ENCODE measurements at places on chromosomes 2 and 18. TPM values are rescaled to one million over a fixed set of nuclear protein-coding genes. Genes with fewer than 3 reads are reported as not detected.

DNA sequence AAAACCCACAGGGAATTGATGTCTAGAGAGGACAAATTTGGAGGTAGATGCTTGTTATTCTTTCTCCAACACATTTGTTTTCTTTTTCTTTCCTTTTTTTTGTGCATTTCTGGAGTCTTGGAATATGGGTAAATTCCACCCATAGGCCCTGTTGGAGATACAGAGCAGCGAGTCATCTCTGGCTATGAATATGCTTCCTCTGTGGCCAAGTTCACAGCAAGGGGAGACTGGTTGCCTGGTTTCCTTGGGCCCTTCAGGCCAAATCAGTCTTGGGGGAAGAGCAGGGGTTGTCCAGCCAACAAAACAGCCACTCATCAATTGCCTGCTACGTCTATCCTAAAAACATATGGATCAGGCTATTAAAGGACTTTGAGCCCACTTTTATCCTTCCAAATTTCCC is 27.5 kb downstream of the SP100 start:
- H3K36me3 ChIP-seq = peaks cover 38% of the 10 kb centered on the region
- H3K4me1 ChIP-seq = peaks cover 44% of the 10 kb centered on the region
- no peaks in the 10 kb centered on the region for H3K27me3 ChIP-seq
- DNase-seq = no peak

DNA sequence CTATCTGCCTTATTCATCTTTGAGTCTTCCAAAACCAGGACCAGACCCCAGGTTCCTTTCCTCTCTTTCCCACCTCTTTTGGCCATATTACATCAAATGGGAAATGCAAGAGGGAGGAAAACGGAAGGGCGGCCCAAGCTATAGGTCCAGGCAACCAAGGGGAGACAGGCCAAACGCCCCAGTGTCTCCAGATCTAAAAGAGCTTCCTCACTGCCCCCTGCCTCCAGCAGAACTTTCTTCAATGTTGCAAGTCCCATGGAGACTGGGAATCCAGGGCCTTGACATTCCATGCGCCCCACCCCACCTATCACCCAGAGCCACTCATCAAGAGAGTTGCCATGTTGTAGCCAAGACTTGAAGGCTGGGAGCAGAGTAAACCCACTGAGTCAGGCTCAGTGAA is 15.4 kb downstream of the TNS1 start:
- H3K27ac ChIP-seq = no peak overlapping the region
- peaks cover 12% of the 10 kb centered on the region for H3K4me1 ChIP-seq

DNA sequence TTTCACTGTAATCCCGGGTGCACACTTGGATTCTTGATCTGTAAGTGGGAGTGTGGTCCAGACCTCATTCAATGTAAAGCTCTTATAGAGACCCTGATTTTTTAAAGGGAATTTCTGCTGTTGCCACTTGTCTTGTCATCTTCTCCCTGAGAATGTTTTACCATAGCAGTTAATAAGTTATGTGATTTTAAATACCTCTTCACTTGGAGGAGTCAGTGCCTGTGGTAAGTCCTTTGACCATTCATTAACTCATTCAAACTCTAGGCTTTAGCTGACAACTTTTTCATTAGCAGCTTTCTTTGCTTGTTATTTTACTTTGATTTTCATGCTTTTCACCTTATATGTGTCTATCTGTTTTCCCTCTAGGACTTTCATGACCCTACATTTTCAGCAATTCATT is 51.3 kb downstream of the FMNL2 start:
- no peaks in the 10 kb centered on the region for H3K4me1 ChIP-seq
- DNase-seq = no peak
- no peaks in the 10 kb centered on the region for H3K27me3 ChIP-seq
- no peak overlapping the region for H3K4me3 ChIP-seq
- no peak overlapping the region for H3K27ac ChIP-seq
- no peaks in the 10 kb centered on the region for H3K36me3 ChIP-seq

DNA sequence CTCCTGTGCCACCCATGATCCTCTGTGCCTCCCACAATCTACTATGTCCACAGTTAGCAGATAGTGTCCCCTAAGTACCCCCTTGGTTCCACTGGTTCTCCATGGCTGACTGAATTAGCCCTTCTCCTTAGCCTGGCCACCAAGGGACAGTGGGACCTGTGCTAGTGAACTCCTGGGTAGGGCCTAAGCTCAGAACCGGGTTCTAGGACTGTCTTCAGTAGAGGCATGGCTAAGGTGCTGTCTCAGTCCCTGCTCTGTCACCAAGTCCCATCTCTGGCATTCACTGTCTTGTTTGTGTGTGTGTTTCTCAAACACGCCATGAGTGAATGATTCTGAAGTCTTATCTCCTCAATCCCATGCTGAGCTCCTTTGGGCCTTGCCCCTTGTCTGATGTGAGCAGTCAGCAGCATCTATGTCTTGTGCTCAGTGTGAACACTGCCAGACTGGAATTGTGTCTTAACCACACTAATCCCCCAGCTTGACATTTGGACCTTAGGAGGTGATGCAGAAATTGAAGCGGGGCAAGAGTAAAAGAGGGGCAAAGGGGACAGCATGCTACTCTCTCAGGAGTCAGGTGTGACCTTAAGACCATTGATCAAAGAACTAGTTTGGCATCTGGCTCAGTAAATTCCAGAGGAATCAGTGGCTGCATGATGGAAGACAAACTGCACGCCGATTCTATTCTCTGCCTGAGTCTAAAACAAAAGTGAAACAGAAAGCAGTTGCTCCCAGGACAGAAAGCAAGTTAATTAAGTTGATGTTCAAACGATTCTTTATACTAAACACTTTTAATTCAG is 190.5 kb downstream of the ALPK2 start:
- peak overlapping the region; percentile 56 for H3K4me3 ChIP-seq
- H3K4me1 ChIP-seq = peaks cover 5% of the 10 kb centered on the region
- H3K36me3 ChIP-seq = no peaks in the 10 kb centered on the region
- H3K27ac ChIP-seq = no peak overlapping the region
- H3K27me3 ChIP-seq = no peaks in the 10 kb centered on the region

GRCh38 chr2:151862700-151863099 is 34.5 kb upstream of the ARL5A start:
- no peaks in the 10 kb centered on the region for H3K27me3 ChIP-seq
- no peaks in the 10 kb centered on the region for H3K36me3 ChIP-seq
- no peaks in the 10 kb centered on the region for H3K4me1 ChIP-seq
- H3K27ac ChIP-seq = no peak overlapping the region
- no peak overlapping the region for H3K4me3 ChIP-seq
- no peak for DNase-seq

- no peaks in the 10 kb centered on the region for H3K27me3 ChIP-seq
- no peak overlapping the region for H3K27ac ChIP-seq
- H3K36me3 ChIP-seq = no peaks in the 10 kb centered on the region
- H3K4me3 ChIP-seq = no peak overlapping the region
Measured at GRCh38 chr2:189951791-189952535, 110.6 kb downstream of the MSTN start.

DNA sequence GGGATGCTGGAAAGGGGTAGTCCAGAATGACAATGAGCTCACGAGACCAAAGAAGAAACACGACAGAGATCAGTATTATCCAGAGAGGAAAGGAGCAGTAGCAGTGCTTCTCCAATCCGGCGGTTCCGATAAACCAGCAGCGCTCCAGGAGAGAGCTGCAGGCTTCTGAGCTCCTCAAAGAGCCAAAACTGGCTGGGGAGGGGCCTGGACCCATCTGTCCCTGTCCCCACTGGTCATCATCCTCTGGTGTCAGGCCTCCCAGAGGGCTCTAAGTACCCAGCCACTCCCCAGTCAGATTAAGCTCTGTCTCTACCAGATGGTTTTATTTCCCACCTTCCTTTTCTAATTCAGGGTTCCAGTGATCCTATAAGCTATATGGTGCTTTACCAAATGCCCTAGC is 23.2 kb downstream of the DNAJC27 start:
- H3K36me3 ChIP-seq = peaks cover 14% of the 10 kb centered on the region
- H3K27me3 ChIP-seq = no peaks in the 10 kb centered on the region
- H3K4me3 ChIP-seq = no peak overlapping the region
- DNase-seq = no peak
- H3K4me1 ChIP-seq = no peaks in the 10 kb centered on the region

- H3K27me3 ChIP-seq = no peaks in the 10 kb centered on the region
- no peak overlapping the region for H3K27ac ChIP-seq
- H3K36me3 ChIP-seq = no peaks in the 10 kb centered on the region
- H3K4me3 ChIP-seq = no peak overlapping the region
Measured at GRCh38 chr18:7047336-7047735, 70.3 kb downstream of the LAMA1 start.

GRCh38 chr2:95670686-95671085 is 78.9 kb downstream of the TRIM43 start:
- no peak overlapping the region for H3K27ac ChIP-seq
- H3K36me3 ChIP-seq = no peaks in the 10 kb centered on the region
- no peak overlapping the region for H3K4me3 ChIP-seq
- DNase-seq = no peak
- H3K4me1 ChIP-seq = peaks cover 16% of the 10 kb centered on the region

- no peak overlapping the region for H3K27ac ChIP-seq
- no peak overlapping the region for H3K4me3 ChIP-seq
- no peak for DNase-seq
- H3K4me1 ChIP-seq = peaks cover 3% of the 10 kb centered on the region
- H3K27me3 ChIP-seq = peaks cover 41% of the 10 kb centered on the region
Measured at GRCh38 chr2:60547841-60548240, 5.6 kb downstream of the BCL11A start.

DNA sequence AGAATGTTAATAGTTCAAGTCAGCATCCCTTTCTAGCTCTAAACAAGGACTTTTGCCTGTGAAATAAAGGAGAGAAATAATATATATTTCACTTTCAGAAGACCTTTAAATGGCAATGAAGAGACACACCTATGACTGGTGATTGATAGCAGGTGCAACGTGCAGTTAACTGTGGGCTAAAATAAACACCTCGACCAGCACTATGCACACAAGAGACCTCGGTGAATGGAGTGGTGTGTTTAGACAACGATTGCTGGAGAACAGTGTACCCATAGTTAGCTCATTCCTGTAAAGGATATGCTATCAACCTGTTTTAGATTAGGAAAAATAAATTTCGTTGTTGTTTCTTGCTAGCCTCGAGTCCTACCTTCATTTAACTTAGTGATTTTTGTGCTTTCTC is 143.4 kb downstream of the NR4A2 start:
- H3K27me3 ChIP-seq = no peaks in the 10 kb centered on the region
- H3K36me3 ChIP-seq = no peaks in the 10 kb centered on the region
- no peak overlapping the region for H3K27ac ChIP-seq
- peak; percentile 13 for DNase-seq

DNA sequence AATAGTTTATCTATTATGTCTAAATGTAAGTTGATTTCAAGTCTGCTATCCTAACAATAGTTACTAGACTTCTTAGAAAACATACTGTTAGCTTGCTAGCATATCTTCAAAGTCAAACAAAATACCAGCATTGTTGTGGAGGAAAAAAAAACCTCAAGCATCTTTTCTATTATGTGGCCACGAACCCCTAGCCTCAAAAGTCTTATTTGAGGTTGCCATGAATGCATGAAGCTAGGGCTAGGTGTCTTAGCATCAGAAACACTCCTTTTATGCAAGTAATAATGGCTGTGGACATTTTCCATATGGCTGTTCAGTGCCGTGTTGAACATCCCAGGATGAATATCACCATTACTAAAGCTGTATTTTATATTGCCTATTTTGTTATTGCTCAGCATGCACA is 86.6 kb upstream of the OTX1 start:
- H3K27ac ChIP-seq = no peak overlapping the region
- H3K36me3 ChIP-seq = peaks cover 7% of the 10 kb centered on the region
- no peak overlapping the region for H3K4me3 ChIP-seq
- H3K4me1 ChIP-seq = no peaks in the 10 kb centered on the region
- H3K27me3 ChIP-seq = no peaks in the 10 kb centered on the region

- peak overlapping the region; percentile 78 for H3K27ac ChIP-seq
- no peaks in the 10 kb centered on the region for H3K27me3 ChIP-seq
- no peaks in the 10 kb centered on the region for H3K36me3 ChIP-seq
- H3K4me1 ChIP-seq = peaks cover 24% of the 10 kb centered on the region
Measured at GRCh38 chr2:101500860-101501259, 25.9 kb upstream of the RFX8 start.

GRCh38 chr2:201233812-201234662 is 26.3 kb upstream of the CASP8 start:
- DNase-seq = peak; percentile 46
- no peak overlapping the region for H3K27ac ChIP-seq
- H3K36me3 ChIP-seq = no peaks in the 10 kb centered on the region
- H3K4me1 ChIP-seq = peaks cover 19% of the 10 kb centered on the region

DNA sequence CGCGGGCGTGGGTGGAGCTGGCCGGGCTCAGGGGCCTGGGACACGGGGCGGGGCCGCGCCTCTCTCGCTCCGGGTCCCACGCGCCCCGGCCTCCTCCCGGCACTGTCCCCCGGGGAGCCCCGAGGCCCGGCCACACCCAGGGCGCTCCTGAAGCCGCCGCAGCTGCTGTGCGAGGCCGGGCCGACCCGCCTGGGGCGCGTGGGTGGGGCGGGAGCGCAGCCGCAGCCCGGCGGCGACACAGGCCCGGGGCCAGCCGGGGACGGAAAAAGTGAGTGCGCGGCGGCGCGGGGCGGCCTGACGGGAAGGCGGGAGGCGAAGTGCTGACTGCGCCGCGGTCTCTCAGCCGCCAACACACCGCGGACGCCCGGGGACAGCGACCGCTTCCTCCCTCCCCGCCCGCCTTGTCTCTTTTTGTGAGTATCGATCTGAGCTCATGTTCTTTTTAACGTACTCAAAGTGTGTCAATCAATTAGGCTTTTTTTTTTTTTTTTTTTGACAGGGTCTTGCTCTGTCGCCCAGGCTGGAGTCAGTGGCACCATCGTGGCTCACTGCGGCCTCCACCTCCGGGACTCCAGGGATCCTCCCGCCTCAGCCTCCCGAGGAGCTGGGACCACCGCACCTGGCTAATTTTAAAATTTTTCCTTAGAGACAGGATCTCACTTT is 14.5 kb downstream of the PDCD1 start:
- no peak overlapping the region for H3K27ac ChIP-seq
- peaks cover 10% of the 10 kb centered on the region for H3K27me3 ChIP-seq
- H3K4me1 ChIP-seq = no peaks in the 10 kb centered on the region
- H3K36me3 ChIP-seq = no peaks in the 10 kb centered on the region
- DNase-seq = peak; percentile 98
- H3K4me3 ChIP-seq = peak overlapping the region; percentile 58

DNA sequence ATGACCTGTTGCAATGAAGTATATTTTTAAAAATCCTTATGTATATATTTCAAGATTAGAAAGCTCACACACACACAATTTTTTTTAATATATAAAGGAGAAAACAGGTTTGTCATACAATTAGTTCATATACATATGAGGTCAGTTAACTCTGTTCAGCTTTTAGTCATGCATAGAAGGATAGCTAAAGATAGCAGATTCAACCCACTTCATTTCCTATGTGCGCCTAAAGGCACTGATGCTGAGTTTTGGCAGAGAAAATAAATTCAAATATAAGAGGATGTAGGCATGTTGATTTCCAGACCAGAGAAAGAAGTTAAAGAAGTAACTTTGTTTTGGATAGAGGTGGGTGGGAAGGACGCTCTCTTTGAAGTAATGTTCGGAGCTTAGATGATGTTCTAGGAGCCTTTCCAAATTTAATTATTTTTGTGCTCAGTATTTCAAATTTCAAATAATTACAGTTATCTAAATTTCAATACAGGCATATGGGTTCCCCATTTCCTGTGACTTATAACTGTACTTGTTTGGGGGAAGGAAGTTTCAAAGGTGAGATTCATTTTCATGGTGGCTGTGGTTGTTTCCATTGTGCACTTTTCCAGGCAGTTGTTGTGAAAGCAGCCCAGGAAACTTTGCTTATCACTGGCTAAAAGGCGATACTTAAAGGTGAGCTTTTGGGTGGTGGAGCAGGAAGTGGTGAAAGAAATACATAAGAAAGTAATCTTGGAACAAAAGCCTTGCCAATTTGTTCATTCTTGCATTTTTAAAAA is 523.4 kb upstream of the FANCL start:
- H3K4me1 ChIP-seq = no peaks in the 10 kb centered on the region
- no peak overlapping the region for H3K27ac ChIP-seq
- H3K36me3 ChIP-seq = no peaks in the 10 kb centered on the region
- no peak for DNase-seq

The NOSTRIN gene
- 1.4 TPM for total RNA-seq

The C1QL2 gene
- total RNA-seq = not detected

The VSNL1 gene
- total RNA-seq = 0.36 TPM

The TYMS gene
- 5.3 TPM for total RNA-seq

The NYAP2 gene
- under 0.01 TPM for total RNA-seq

The ZNF385B gene
- 1.1 TPM for total RNA-seq

The NT5C1B gene
- total RNA-seq = not detected

All from osteoblast (primary cell).